ENCODE measurements at places on chromosomes 2 and 18.
A peak's percentile ranks its signal among the peaks of the same experiment; 100 is the strongest.

- DNase-seq: no peak
Observed at GRCh38 chr2:205089958-205090357, 544.7 kb downstream of the PARD3B start.

- DNase-seq: peak; percentile 57
Observed at GRCh38 chr18:42578792-42579191, 536.7 kb downstream of the RIT2 start.

GRCh38 chr2:213627054-213627710 lies 342.9 kb downstream of the SPAG16 start:
- no peak for DNase-seq

DNA sequence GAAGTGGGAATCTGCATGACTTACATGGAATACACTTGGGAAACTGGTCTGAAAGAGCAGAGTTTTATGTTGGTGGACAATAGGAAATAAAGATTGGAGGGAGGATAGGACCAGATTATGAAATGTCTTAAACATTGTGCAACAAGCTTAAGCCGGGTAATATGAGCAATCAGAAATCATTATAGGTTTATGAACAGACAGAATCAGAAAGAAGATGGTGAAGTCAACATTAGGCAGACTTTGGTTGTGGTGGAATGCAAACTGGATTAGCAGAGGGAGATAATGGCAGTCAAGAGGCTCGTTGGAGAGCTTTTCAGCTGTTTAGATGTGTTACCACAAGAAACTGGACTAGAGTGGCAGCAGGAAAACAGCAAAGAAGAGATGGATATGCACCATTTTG lies 43.5 kb downstream of the CRIM1 start:
- no peak for DNase-seq

DNA sequence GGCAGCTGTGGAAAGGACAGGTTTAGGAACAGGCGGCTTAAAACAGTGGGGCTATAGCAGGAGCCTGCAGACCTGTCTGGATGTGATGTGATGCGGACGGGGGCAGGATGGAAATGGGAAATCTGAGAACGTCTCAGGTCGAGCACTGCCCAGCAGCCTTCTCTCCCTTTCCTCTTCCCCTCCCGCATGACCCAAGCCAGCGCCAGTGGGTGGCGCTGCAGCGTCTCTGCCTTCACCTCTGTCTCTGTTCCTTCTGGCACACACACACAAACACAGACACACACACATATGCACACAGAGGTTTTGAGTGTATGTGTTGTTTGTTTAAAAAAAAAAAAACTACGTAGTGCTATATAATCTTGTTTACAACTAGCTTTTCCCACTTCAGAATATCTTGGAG lies 82.0 kb upstream of the SLC66A3 start:
- peak; percentile 34 for DNase-seq

DNA sequence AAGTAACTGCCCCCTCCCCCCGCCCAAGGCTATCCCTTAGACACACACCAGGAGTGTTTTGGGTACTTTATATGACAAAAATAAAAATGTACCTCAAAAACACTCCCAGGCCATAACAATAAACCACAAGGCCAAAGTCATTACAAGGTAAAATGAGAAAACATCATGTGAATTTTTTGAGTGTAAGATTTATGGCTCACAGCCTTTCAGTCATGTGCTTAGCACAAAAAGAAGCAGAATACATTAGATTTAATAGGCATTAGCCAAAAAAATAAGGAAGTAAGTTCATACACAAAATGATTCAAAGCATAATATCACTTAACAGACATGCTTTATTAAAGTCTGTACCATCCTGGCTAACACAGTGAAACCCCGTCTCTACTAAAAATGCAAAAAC lies 103.7 kb downstream of the CACNB4 start:
- no peak for DNase-seq

DNA sequence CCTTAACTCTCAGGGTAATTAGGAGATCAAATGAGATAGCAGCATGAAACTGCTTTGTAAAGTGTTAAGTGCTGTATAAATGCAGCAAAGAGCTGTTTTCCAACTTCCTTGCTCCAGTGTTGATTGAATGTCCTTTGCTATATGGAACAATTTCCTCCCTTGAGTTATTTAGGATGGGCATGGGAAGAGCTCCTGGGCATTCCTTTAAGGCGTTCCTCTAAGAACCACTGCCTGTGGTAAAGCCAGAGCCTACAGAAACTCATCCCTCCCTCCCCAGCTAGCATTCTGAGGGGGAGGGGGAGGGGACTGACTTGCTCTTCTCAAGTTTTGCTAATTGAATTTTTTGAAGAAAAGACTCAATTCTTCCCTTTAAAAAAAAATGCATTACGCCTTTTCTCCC lies 1.4 kb downstream of the AKAIN1 start:
- DNase-seq: peak; percentile 67

- DNase-seq: no peak
Observed at GRCh38 chr2:9918275-9918674, 33.2 kb upstream of the GRHL1 start.

- no peak for DNase-seq
Observed at GRCh38 chr2:208125251-208125650, 927 bp upstream of the CRYGD start.

DNA sequence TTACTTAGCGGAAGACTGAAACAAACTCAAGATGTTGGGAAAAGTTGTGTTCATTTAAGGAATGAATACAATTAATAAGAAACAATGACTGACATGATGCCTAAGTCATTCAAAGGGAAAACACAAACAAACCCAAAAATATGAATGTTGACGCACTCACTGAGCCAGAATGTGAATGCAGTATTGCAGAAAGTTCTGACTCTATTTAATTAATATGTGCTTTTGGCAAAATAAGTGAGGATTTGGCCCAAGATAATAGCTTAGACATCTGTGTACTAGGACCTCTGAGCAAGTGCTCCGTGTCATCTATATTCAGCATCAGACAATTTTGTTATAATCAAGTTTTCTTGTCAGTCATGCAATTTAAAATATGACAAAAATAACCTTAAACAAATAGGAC lies 1138.8 kb upstream of the NXPH2 start:
- DNase-seq: no peak

DNA sequence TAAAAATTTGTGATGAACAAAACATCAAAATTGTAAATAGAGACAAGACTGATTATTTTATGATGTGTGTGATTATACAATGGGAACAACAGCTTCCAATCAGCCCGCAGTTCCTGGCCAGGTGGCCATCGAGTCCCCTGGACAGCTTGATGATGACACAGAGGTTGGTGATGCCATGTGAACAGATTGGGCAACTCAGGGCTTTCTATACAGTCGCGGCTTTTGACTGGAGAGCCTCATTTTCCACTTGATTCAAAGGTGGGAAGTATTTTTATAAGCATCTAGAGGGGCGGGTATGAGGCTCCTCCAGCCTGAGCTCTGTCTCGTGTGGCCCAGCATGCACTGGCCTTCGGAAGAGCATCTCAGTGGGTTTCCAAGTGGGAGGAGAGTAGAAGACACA lies 14.9 kb upstream of the HPCAL1 start:
- DNase-seq: no peak

GRCh38 chr2:181262782-181263181 lies 194.4 kb upstream of the ITGA4 start:
- DNase-seq: no peak

GRCh38 chr2:58347810-58348209 lies 106.7 kb upstream of the FANCL start:
- DNase-seq: no peak

All from cerebellar cortex (tissue), 1 donor.